Spinal cord (tissue), 10 donors: ENCODE measurements at places on chromosomes 3 and 15.

DNA sequence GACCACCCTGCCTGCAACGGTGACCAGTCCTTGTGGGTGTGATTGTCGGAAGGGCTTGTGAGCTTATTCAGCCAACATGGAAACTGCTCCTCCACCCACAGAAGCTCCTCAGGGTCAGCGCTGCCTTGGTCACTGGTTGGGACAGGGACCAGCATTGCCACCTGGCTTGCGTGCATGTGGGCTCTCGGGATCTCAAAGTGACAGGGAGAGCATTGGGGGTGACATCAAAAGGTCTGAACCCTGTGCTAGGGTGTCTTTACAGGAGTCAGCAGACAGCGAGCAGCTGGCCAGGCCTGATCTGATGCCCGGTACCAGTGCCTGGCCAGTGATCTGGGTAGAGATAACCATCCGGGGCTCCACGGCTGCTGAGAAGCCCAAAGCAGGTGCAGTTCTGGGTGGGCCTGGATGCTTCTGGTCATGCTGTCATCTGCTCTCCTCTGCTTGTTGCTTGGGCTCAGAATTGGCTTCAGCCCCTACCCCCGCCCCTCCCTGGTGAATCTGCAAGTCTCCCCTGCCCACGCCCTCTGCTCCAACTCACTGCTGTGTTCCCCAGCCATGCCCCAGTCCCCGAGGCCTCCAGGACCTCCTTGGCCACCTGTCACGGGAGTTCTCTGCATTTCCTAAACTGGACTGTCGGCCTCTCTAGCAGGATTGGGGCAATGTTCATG lies 134.8 kb downstream of the NSMCE3 start:
- no peak for DNase-seq

DNA sequence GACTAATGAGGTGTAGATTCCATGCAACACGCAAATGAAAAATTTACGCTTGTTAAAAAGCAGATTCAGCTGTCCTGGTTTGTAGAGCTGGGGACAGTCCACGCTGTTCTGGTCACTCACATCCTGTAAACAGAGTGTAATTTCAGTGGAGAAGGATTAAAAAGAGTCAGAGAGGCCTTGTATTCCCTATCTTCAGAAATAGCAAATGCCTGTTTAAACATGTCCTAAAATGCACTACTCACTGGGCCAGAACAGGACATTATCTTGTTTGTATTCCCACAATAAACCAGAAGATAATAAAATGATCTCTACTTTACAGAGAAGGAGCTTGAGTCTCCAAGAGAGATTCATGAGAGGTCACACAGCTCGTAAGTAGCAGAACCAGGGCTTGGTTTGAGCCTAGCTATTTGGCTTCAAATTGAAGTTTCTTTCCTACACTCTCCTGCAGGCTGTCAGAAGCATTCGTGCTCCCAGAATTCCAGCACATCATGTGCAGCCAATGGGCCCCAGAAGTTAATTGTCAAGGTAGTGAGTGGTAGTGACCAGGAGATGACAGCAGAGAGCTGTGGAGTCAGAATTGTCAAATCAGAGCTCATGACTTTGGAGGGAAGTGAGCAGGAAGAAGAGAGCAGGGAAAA lies 242.5 kb downstream of the ATP8B4 start:
- DNase-seq = no peak

DNA sequence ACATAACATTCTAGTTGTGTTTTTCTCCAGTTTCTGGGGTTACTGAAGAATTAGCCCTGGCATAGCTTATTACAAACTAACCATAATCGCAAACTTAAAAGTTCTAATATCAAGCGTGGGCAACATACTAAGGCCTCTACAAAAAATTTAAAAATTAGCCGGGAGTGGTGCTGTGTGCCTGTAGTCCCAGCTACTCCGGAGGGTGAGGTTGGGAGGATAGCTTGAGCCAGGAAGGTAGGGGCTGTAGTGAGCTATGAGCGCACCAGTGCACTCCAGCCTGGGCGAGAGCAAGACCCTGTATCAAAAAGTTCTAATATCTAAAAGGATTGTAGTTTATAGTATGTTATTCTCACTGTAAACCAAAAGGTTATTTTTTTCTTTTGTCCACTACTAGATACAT lies 1.1 kb downstream of the OIP5 start:
- DNase-seq = no peak

DNA sequence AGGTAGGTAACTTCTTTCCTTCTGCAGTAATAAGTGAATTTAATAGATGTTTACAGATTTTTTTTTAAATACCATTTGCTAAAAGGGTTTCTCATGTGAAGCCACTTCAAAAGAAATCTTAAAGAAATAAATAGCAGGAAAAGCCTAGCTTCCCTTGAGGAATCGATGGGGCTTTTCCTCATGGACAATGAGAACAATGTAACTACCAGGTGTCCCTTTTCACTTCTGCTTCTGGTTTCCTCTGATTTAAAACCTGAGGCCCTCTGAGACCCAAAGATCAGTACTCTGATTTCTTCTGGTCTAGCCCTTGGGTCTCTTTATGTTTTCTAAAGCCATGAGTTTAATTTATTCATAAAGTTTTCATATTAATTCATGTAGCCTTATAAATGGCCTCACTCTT lies 13.1 kb upstream of the TMEM42 start:
- no peak for DNase-seq

DNA sequence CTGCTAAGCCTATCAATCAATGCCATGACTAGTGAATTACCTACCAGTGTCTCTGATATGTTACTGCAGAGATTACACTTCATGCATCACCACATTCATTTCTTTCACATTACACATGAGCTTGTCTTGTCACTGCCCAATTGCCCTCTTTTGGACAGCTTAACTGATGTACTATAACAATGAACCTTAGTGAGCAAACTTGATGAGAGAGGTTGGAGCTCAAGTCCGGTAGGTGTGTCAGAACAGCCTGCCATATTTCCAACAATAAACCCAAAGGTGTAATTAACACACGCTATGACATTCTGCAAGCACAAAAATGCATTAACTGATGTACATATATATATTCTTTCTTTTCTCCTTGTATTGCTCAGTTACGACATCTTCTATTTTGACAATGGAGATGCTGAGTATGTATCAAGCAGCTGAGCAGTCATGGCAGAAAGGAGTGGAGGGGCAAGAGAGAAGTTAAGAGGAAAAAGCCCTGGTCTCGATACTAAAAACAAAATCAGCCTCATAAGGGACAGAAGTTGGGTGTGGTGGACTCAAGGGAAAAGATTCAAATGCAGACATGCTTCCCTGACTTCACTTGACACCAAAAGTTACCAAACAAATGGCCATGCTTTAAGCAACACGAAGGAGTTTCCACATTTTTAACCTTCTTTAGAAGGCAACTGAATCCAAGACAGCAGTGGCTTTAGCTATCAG lies 538.2 kb downstream of the FOXP1 start:
- no peak for DNase-seq

DNA sequence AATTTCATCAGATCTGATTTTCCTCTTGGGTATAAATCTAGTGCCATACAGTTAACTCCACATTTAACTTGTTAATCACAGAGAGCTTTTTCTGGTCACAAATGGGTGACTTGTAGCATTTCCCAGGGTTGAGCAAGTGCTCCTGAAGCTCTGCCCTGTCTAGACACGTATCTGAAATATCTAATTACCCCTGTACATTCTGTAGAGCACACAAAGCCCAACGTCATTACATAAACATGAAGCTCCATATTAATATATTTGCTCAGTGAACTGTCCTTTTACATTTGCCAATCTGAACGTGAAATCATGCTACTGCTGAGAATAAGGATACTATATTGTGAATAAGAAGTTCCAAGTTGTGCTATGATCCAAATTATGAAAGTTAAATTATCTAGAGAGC lies 49.0 kb downstream of the THBS1 start:
- DNase-seq = no peak

GRCh38 chr15:40066589-40066988 lies 27.6 kb upstream of the SRP14 start:
- DNase-seq = no peak

DNA sequence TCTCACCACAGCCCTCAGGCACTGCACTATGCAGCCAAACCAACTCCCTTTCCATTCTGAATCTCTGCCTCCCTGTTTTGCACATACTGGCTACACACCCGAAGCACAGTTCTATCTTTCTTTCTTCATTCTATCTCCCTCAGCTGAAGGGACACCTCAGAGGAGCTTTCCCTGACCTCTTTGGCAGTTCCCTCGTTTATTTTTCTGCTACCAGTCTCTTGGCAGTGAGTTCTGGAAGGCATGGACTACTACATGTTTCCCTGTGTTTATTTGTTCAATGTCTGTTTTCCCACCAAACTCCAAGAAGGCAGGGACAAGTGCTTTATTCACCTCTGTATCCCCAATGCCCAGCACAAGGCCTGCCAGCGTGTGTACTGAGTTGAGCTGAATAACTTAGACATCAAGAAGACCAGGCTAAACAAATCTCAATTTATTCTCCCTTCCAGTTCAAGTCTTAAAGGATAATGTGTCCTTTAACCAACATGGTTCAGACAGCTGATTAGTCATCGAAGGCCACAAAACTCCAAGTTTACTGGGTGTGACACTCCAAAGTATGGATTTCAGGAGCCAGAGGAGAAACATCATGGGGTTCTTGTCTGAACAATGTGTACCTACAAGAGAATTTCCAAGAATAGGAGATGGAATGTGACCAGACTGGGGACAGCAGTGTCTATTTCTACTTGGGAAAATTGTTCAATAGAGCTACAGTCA lies 260.1 kb upstream of the CTNNB1 start:
- DNase-seq = peak; percentile 7

- DNase-seq = no peak
Observed at GRCh38 chr3:142353571-142353970, 94.3 kb downstream of the XRN1 start.

- no peak for DNase-seq
Observed at GRCh38 chr15:87973501-87974215, 282.9 kb downstream of the NTRK3 start.
